ENCODE measurements at places on chromosomes 11 and 22. TPM values are rescaled to one million over a fixed set of nuclear protein-coding genes. Genes with fewer than 3 reads are reported as not detected.

KDM4E gene
- total RNA-seq: not detected

DEFB131B gene
- total RNA-seq: not detected

RCOR2 gene
- not detected for total RNA-seq

KLHDC7B gene
- 0.26 TPM for total RNA-seq

BTG4 gene
- total RNA-seq: not detected

CHRDL2 gene
- not detected for total RNA-seq

DNA sequence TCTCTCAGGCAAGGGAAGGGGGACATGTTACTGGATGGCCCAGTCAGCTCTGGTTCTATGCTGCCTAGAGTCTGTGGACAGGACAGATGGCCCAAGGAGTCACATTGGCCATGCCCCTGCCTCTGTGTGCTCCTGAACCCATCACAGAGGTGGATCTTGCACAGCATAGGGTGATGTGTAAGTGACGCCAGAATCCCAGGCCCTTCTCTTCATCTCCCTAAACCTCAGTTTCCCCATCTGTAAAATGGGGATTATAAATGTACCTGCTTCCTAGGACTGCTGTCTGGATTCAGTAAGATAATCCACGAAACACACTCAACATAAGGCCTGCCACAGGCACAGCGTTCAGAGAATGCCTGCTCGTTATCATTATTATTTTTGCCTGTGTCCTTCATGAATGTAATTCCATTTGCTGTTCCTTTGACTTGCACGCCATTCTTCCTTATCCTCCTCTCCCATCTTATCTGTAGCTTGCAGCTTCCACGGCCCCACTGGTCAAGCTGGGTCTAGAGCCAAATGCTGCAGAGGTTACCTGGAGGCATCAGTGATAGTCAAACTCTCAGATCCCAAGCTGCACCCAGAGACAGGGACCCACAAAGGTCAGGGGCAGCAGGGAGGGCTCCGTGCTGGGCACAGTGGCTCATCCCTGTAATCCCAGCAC lies 207.0 kb downstream of the MN1 start:
- DNase-seq: no peak

- DNase-seq: no peak
Measured at GRCh38 chr11:96017856-96018255, 93.9 kb upstream of the MTMR2 start.

DNA sequence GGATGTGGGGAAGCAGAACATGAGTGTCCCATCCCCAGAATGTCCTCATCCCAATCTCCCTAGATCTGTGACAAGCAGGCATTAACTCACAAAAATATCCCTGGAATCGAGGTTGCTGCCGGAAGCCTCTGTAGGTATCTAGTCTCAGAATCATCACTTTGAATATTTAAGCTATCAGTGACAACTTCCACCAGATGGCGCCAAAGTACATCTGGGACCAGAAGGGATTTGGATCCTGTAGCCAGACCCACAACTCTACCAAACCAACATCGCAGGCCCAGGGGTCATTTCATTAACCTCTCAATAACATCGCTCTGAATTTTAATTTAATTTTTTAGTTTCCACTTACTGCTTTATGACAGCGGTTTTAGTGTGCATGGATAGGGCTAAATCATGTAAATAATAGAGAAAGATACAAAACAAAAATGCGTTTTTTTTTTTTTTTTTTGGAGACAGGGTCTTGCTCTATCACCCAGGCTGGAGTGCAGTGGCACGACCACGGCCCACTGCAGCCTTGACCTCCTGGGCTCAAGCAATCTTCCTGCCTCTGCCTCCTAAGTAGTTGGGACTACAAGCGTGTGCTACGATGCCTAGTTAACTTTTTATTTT lies 1.1 kb upstream of the EXT2 start:
- DNase-seq: peak; percentile 6

DNA sequence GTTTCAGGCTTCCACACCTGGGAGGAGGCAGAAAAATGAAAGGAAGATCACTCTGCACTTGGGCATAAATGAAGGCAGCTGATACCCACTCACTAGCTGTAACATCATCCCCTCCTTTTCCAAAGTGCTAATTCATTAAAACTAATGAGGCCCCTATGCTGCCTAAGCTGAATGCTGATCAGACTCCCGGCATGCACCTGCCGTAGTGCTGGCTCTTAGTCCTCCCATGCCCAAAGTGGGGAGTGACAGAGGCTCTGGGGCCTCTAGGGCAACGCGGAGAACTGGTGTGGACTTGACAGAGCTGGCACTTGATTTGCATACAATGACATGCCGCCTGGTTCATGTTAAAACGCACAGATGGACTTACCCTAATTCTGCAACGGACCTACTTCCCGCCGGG lies 96.5 kb upstream of the NCAM1 start:
- no peak for DNase-seq
